A549 treated with Hydrocortisone at 1 μM for 4 hours (cell line): ENCODE measurements at places on chromosomes 16 and 17. TPM values are rescaled to one million over a fixed set of nuclear protein-coding genes. Genes with fewer than 3 reads are reported as not detected.

MYH8 gene
- total RNA-seq: not detected in 5 replicates

GRIN2A gene
- 0.02 TPM in 1 of 5 replicates, not detected in the others for total RNA-seq

HP gene
- total RNA-seq: not detected in 5 replicates

KCNJ18 gene
- total RNA-seq: 0.05 to 0.08 TPM (median 0.08 TPM) in 3 of 5 replicates, not detected in the others

PNMT gene
- total RNA-seq: 0.26 to 0.40 TPM (median 0.27 TPM) in 4 of 5 replicates, not detected in the other

PIPOX gene
- total RNA-seq: 0.10 to 0.43 TPM (median 0.22 TPM) in 4 of 5 replicates, not detected in the other

ASPHD1 gene
- total RNA-seq: 15.8 to 26.9 TPM (median 23.3 TPM) in 5 replicates
